Germinal center (tissue), 1 donor: ENCODE measurements at places on chromosomes 1 and 21.

- peak; percentile 46 for DNase-seq
These were observed 78.7 kb downstream of the SSBP3 start for GRCh38 chr1:54327386-54328065.

GRCh38 chr1:53681977-53682685 is 56.8 kb downstream of the GLIS1 start:
- DNase-seq = peak; percentile 34

- no peak for DNase-seq
These were observed 34.1 kb downstream of the KIAA1614 start for GRCh38 chr1:180946541-180947498.

GRCh38 chr1:157292302-157292701 is 154.1 kb upstream of the ETV3 start:
- no peak for DNase-seq

DNA sequence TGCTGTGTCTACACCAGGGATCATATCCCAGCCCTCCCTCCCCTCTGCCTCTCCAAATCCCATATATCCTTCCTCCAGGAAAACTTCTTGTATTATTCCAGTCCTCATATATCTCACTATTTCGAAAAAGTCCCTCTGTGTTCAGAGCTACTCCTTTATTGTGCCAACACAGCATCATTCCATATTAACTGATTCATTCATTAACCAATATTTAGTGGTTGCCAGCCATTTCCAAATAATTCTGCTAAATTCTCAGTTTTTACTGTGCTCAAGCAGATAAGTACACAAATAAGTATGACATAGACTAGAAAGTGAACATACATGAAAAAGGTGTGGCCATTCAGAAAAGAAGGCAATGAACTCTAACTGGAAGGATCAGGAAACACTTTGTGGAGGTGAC is 241.6 kb upstream of the DUSP10 start:
- no peak for DNase-seq

DNA sequence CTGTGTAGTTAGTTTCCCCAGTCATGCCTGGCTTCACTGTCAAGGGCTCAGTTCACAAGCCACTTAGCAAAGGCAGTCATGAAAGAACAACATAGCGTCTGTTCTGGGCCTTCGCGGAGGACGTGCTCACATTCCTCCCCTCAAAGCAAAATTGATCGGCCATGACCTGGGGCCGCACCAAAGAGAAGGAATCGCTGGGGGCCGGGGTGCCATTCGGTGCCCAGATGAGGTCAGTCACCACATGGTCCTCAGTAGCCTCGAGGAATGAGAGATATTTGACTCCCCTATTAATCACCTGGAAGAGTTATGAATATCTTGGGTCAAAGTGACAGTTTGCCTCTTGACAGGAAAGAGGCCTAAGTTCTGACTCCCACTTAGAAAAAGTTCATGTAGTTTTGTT is 251.1 kb upstream of the JUN start:
- no peak for DNase-seq

DNA sequence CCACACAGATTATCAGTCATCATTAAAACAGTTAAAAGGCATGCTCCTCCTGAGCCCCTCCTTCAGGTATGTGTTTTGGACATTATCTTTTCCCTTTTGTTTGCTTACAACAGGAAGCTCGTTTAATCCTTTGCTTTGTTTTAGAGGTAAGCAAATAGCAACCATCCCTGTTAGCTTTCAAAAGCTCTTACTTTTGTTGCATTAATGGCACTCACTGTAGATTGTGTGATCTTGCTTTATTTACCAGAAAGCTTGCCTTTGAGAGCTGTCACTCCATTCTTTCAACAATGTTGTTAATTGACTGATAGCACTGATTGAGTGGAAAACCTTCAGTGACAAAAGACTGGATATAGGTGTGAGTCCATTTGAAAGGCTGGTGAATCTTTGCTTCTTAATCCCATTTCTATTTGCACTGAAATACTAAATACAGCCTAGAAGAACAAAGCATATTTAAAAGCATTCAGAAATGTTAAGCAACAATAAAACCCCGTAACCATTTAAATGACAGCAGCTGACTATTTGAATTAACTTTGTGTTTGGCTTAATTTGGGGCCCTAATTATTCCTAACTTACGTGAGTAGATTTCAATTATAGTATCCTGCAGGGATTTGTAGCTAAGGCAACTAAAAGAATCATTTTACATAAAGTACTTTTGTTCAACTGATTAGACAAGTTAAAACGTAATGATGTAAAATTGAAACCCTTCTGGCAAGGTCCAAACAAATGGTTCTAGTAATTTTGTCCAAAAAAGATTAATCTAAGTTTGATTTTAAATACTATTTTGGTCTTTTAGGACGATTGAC is 48.3 kb downstream of the ADGRL2 start:
- DNase-seq = no peak

GRCh38 chr1:156862997-156863599 is 2.4 kb downstream of the NTRK1 start:
- no peak for DNase-seq

DNA sequence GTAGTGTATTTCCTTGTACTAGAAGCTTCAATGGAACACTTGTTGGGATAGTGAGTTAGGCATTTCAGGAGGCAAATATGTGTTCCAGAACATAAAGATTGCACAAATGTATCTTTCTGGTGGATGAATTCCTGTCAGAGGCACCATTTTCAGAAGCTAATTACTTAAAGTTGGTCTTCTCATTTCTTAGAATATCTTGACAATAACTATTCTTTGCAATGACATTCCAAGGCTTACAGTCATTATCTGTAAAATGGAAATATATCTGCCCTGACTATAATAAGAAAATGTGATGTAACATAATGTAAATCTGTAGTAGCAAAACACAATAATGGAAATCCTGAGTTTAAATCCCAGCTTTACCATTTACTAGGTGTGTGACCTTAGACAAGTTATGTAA is 2.7 kb downstream of the VCAM1 start:
- DNase-seq = no peak

DNA sequence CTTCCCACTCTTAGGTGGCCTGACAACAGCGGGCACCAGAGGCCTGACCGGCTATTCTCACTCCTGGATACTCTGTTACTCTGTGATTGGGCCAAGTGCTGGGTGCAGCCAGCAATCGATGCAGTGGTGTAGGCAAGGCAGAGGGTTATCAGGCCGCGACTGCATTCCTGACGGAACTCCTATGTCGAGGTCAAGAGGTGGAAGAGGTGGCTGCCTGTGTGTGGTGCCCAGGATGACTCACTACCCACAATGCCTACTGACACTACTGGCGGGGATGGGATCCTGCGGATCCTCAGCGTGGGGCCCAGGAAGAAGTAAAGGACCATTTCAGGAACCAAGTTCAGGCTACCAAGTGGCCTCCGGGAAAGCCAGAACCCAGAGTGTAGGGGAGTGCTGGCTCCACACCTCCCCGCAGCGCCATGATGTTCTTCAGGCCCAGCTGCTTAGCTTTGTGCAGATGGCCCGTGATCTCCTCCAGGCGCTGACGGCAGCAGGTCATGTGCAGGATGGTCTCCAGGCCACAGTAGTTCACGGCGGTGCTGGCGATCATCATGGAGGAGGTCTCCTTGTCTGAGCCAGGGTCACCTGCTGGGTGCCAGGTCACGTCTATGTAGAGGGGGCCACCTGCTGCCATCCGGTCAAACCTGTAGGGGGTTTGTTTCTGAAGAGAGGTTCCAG is 4.9 kb downstream of the MTHFR start:
- DNase-seq = no peak

DNA sequence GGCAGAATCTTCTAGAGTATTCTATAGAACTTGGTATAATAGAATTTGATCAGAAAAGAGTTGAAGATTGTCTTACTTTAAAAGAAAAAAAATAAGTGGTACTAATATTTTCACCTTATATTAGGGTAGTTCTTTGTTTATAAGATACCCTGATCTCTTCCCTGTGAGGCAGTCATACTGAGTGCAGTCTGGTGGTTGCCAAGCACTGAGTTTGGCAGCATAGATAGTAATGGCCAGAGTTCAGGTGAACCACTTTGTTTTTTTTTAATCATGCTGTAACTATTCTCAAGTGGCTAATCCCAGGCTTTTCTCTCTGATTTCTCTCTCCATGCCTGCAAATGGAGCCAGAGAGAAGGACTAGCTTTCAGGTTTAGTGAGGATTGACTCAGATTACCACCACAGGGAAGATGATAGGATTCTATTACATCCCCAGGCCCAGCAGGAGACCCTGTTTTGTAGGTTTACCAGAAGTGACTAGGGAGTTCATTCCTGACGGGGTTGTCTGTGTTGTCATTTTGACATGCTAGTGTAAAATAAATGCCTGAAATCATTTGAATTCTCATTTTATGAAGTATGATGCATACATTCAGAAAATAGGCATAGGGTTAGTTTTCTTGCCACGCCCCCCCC is 16.7 kb downstream of the KDM1A start:
- DNase-seq = no peak

DNA sequence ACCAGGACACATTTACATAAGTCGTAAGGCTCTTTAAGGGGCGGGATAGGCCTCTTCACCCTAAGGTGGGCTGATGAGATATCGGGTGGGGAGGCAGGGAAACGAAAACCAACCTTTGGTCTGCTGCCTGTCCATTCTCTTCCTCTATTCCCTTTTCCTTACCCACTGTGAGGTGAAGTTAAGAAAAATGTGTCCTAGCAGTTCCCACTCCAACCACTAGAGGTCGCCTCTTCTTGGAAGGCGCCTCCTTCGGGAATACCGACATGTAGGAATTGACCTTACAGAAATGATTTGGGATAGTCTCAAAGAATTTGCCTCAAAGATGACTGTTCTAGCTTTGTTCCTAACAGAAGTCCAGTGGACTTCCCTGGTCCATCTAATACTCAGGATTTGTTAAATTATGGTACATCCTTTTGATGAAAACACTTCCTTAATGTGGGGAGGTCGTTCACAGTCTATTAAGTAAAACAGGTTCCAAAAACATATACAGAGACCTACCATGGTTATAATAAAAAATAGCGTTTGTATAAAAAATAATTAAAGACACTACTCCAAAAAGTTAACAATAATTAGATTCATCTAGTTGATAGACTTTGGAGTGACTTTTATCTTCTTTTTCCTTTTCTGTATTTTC is 14.1 kb downstream of the AZIN2 start:
- no peak for DNase-seq

DNA sequence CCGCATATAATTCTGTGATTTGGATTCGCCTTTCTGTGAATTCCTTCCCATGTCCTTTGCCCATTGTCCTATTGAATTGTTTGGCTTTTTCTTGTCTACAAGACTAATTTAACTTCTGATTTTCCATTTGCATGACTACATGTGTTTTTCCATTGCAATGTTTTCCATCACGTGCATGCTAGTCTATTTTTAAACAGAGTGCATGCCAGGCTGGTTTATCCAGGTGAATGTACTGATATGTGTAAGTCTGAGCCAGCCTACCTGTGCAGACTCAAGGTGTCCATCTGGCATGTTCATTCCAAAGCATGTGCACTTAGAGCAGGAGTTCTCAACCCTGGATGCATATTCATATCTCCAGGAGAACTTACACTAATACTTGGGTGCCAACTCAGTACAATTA is 59.7 kb downstream of the INAVA start:
- no peak for DNase-seq

GRCh38 chr1:77594366-77595112 is 87.9 kb downstream of the ZZZ3 start:
- DNase-seq = no peak

DNA sequence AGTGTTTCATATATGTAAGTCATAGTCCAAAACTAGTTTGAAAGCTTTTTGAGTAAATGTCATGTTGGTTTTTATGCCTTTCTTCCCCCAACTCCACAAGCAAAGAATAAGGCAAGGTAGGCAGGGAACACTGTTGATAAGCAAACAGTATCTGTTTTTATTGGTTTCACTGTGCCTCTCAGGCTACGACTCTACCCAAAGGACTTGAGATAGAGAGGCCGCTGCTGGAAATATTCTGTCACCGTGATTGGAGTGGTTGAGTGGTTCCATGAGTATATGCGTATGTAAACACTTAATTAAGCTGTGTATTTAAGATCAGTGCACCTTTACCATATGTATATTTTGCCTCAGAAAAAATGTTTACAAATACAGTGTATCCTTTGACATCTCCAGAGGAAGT is 138.1 kb upstream of the KIF26B start:
- DNase-seq = no peak

DNA sequence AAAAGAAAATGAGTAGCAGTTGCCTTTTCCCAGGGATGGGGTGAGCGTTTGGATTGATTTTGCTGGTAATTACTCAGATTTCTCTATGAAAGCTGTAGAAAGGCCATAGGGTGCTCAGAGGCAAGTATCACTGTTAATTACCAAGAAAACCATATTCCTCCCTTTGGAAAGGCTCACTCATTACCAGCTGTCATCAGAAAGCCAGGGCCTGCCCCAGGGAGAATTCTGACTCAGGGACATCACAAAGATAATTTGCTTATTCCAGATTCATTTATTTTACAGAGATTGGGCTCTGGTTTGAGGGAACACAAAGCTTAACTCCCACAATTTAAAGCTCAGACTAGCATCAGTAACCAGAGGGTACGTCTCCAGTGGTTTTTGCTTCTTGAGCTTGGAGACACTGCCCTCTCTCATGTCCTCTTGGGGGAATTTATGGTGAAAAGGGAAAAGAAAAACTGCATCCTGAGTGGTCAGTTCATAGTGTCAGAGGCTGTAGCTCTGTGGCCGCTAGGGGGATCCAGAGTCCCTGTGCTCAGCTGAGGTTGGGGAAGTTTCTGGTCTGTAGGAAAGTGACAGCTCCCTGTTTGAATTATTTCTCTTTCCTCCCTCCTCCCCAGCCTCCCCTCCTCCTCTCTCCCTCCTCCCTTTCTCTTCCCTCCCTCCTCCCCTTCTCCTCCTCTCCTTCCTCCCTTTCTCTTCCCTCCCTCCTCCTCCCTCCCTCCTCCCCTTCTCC is 204.3 kb downstream of the KCNJ6 start:
- peak; percentile 43 for DNase-seq

GRCh38 chr1:24841593-24841992 is 88.5 kb downstream of the RUNX3 start:
- no peak for DNase-seq

- peak; percentile 59 for DNase-seq
These were observed 42.0 kb upstream of the SCCPDH start for GRCh38 chr1:246681900-246682895.

DNA sequence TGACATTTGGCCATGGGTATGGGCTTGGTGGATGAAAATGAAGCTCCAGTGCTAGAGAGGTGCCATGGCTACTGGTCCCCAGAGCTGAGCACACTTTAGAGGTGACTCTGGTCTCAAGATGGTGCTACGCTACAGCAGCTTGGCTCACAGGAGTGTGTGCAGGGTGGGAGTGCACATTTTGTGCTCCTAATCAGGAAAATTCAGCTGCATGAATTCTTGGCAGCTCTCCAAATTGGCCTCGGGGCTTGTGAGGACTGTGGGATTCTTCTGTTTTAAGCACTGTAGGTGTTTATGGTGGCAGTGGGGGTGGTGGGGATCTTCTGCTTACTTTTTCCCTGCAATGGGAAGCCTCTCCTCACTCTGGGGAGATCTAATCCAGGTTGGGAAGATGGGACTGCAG is 17.3 kb upstream of the TIPRL start:
- no peak for DNase-seq

GRCh38 chr21:16427587-16428087 is 697.9 kb downstream of the USP25 start:
- no peak for DNase-seq

- DNase-seq = no peak
These were observed 1.1 kb upstream of the GUCA2A start for GRCh38 chr1:42165511-42166210.

- DNase-seq = no peak
These were observed 9.7 kb downstream of the KHDRBS1 start for GRCh38 chr1:32023351-32023750.
